CD4-positive, alpha-beta T cell treated with Interleukin-1 beta for 1 hour (primary cell): ENCODE measurements at places on chromosomes 1 and 21.

DNA sequence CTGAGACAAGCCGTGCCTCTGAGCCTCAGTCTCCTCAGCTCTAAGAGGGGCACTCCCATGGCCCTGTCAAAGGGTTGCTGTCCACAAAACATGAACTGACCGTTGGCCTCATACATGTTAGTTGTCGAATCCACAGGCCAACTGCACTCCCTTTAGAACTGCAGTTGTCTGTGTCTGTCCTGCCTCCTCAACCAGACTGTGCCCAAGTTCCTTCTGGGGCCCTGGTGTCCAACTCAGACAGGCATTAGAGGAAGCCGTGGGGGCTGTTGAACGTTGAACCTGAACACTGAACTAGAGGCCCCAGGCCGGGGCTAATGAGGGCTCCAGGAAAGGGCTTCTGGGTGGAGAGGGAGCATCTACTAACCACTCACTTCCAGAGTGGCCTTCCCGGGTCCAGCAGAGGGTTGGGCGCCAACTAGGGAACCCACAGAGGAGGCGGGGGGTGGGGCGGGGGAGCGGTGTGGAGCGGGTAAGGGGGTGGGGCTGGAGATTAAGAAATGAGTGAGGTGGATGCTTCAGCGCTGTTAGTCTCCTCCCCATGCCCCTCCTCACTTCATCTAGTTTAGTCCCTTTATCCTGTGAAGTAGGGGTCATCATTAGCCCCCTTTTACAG, at the start of gene RAB42:
Gene RAB42, plus strand, starts transcription at position 558 of the 613 bp plus-strand sequence. CDS start 247 bp downstream, outside the sequence.
- DNase-seq, result no peak

DNA sequence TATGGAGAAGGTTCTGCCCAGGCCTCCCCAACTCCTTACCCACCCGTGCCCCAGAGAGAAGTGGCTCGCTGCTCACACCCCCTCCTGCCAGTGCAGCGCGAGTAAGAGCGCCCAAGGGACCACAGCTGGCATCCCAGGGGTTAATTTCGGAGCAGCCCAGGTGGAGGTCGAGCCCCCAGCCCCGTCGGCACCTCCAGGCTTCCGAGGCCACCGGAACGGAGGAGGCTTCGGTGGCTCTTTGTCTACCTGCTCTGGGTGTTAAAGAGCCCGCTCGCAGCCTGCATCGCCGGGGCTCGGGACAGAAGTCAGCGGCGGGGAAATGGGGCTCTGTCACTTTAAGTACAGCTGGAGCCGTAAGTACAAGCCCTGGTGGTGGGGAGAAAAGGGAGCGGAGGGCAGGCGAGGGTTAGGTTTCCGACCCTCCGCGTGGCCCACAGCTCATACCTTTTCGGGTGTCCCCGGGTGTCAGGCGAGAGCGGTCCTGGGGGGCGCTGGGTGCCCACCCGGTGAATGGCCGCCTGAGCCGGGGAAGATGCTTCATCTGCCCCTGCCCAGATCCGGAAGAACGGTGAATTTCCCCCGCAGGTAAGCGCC, 89.4 kb upstream of the IPO9 start:
- peak; percentile 51 for DNase-seq

GRCh38 chr1:35886577-35887431, 3.8 kb downstream of the AGO1 start:
- DNase-seq, result peak; percentile 33

GRCh38 chr1:179969962-179970361, 15.4 kb downstream of the CEP350 start:
- DNase-seq, result no peak

- DNase-seq, result no peak
Measured at GRCh38 chr1:242761556-242761955, 237.1 kb upstream of the PLD5 start.

DNA sequence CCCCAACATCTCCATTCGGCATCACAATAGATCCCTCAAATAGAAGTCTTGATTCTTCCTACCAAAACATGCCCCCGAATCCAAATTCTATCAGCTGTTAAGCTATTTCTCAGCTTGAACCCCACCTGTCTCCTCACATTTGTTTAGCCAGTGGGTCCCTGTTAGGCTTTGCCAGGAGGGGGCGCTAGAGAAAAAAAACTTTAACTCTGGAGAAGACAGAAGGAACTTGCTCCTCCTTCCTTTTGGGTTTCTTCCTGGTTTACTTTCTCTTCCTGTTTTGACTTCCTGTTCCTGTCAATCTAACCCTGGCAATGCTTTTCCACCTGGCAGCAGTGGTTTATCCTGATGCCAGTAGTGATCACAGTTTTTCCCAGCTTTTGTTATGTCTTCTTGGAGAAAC, 95.6 kb upstream of the KCNK1 start:
- DNase-seq, result no peak

DNA sequence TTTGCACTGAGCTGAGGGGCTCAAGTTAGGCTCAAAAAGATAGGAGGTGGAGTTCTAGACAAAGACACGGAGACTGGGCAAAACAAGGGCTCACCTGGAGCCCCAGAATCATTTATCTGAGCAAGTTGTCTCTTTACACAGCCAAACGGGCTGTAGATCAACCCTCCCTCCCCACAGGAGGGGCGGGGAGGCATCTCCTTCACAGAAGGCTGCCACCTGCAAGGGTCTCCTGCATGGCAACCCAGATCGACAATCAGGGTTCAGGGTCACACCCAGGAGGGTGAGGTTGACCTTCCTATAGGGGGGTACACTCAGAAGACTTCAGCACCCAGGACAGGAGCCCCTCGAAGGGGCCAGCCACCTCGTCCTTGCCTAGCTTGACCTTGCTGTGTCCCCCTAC, 84.0 kb downstream of the CD247 start:
- no peak for DNase-seq

GRCh38 chr1:208141610-208142192, 102.5 kb downstream of the PLXNA2 start:
- no peak for DNase-seq

- DNase-seq, result peak; percentile 19
Measured at GRCh38 chr1:11364170-11364569, 91.2 kb downstream of the UBIAD1 start.

DNA sequence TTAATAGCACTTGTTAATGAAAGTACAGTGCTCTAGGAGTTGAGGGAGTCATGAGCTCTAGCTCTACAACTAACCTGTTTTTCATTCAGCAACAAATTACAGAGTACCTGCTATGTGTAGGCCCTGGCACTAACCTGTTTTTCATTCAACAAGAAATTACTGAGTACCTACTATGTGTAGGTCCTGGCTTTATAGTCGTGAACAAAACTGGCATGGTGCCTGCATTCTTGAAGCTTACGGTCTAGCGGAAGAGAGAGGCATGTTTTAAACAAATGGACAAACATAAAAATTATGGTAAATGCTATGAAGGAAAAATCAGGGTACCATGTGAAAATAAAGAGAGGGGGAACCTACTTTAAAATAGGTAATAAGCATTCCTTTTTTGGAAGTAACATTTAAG, 2.2 kb upstream of the UBAP2L start:
- DNase-seq, result no peak

DNA sequence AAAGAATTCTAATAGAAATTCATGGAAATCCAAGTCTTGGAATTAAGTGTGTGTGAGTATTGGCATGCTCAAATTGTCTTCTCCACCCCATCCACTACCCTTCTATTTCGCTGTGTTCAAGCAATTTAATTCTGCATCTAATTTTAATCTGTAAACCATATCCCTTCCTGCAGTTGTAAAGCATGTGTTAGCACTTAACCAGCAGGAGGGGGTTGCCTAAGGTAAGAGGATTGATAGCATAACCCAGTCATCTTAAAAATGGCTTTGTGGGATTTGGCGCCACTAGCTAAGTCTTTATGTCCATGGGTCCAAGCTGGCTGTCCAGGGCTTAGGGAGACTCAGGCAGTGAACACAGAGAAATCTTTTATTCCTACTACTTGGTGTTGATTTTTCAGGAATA, 210.3 kb downstream of the PTPRC start:
- no peak for DNase-seq

GRCh38 chr1:6614929-6615785, 1.6 kb downstream of the PHF13 start:
- DNase-seq, result peak; percentile 22

DNA sequence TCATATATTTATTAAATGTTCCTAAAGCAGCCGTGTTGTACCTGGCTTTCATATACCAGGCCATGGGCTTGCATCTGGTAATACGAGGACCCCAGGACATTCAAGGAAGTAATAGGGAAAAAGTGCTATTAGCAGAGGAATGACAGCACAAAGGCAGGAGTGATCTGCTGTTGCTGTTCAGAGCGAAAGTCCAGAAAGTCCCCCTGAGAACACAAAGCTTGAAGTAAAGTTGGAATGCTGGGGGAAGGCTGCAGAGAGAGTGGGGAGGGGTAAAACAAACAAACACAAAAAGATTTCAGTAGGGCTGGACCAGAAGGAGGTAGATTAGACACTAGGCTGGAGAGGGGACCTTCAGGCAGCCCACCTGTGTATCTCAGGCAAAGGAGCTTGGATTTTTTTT, 94.6 kb upstream of the C8B start:
- DNase-seq, result no peak

- peak; percentile 13 for DNase-seq
Measured at GRCh38 chr1:223678841-223679240, 13.3 kb upstream of the CAPN8 start.

- peak; percentile 42 for DNase-seq
Measured at GRCh38 chr1:1628754-1629429, 3.1 kb upstream of the MMP23B start.

- DNase-seq, result no peak
Measured at GRCh38 chr21:40562242-40563002, 284.5 kb downstream of the DSCAM start.

- no peak for DNase-seq
Measured at GRCh38 chr1:38929476-38929875, 12.2 kb downstream of the RHBDL2 start.

GRCh38 chr1:1763657-1764621, 14.3 kb downstream of the NADK start:
- DNase-seq, result peak; percentile 67

DNA sequence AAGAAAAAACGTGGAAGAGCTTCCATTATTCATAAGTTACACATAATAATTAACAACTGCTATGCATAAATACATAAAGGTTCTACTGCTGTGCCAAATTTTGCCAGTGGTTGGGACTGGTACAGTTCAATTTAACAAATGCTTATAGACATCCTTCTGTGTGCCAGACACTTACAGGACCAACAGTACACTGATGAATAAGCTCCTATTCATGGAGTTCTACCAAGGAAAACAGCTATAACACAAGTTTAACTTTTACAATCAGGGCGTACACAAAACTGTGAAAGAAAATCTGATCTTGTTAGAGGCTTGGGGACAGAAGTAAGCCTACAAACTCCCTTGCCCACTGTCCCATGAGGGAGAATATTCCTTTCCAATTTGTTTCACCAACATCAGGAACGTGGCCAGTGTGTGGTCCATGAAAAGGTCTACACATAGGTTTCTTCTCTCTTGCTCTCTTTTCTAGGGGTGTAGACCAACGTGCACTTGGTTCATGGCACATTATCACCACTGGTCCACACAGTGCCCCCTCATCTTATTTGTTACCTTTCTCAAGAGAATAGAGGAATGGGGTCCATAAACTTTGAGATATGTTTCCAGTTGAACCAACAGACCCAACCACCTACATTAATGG, 10.1 kb downstream of the NRIP1 start:
- no peak for DNase-seq

DNA sequence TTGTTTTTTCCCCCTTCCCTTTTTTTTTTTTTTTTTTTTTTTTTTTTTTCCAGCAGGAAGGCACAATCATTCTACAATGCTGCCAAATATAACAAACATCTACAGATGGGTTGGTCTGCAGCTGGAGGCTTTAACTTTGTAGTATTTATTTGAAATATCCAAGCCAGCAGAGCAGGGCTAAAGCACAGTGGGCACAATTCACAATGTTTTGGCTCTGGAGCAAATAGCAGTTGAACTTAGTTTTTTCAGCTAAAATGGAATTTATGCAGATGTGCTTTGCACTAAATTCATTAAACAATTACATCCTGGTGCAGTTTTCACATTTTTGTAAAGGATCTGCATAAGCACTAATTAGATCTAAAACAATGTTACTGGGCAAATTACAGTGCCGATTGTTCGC, 39.8 kb upstream of the ZBTB18 start:
- no peak for DNase-seq

DNA sequence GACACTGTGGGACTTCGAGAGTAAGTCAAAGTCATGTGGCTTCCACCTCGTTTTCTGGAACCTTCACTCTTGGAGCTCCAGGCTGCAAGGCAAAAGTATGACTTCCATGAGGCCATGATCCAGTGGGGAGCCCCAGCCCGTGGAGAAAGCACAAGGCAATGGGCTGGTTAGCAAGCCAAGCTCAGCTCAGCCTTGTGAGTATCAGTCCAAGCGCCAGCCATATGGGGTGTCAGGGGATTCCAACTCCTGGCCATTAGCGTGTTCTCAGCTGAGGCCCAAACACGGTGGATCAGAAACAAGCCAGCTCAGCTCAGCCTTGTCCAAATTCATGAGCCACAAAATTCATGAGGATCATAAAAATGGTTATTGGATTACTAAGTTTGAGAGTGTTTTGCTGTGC, 261.0 kb downstream of the RHOU start:
- no peak for DNase-seq

- no peak for DNase-seq
Measured at GRCh38 chr21:28132713-28133112, 860.0 kb downstream of the LTN1 start.
